GOT3 (cell line): ENCODE measurements at places on chromosomes 5 and 9.

GRCh38 chr5:35182486-35182885 lies 47.8 kb downstream of the PRLR start:
- no peak for DNase-seq

DNA sequence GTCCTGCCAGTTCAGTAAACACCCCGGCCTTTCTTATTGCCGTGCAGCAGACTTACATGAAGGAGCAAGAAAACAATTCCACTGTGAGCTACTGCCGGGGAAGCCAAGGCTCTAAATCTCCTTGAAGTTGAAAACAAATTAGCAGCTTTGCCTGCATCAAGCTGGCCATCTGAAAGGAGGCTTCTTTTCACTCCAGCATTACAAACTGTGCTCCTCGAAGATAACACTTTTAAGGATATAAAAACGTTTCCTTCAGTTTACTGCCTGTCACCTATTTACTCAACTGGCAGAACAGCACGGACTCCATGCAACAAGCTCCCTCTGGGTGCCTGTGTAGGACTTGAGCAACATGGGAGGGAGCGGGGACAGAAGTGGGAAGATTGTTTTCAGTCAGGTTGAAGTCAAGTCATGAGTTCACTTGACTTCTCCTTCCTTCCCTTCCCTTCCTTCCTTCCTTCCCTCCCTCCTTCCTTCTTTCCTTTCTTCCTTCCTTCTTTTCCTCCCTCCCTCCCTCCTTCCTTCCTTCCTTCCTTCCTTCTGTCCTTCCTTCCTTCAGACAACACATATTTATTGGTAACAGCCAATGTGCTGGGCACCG lies 67.4 kb downstream of the ZNF608 start:
- DNase-seq, result no peak

DNA sequence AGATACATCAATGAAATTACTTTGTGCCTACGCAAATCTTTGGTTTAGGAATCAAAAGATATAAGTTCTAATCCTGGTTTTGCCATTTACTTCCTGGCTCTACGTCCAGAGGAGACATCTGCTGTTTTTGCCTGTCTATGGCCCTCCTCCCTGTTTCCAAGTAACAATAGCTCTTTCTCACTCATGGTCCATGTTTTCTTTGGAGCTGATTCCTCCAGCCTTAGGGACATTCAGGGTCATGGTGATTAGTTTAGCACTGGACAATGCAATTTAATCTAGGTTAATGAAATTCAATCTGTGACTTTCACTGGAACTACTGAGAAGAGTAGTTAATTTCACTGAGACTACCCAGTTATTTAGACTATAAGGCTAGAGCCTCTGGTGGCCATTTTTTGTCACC lies 170.6 kb downstream of the SEMA6A start:
- no peak for DNase-seq

DNA sequence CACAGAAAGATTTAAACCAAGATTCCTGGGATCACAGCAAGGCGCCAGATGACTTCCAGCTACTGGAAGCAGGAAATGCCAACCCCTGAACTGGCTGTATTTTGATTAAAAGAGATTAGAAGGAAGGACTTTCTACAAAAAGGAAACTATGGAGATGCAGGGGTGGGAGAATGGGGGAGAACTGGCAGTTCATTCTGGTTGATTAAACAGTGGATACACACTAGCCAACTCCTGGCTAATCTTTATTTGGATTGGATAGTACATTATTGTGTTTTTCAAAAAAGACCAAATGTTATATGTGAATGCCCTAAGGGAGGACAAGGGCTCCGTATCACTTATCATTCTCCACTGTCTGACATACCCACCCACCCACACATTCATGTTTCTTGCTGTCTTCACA lies 93.2 kb downstream of the CDO1 start:
- DNase-seq, result no peak

DNA sequence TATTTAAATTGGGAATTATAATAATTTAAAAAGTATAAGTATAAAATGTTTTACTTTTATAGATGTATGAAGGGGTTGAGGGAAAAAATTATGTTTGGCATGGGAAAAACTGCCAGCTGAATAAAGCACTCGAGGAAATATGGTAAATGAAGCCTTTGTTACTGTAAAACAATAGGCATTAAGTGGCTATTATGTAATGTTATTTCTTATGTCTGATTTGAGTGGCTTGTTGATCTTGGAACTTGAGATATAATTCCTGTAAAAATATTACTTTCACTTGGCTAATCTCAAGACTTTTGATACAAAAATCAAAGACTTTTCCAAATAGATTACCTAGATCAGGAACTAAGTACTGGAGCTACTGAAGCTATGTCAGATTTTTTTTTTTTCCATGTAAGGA lies 182.9 kb downstream of the CD180 start:
- no peak for DNase-seq
